ENCODE measurements at places on chromosomes 11 and 22.

- DNase-seq, result no peak
Observed at GRCh38 chr11:8289492-8289918, 25.8 kb upstream of the LMO1 start.

DNA sequence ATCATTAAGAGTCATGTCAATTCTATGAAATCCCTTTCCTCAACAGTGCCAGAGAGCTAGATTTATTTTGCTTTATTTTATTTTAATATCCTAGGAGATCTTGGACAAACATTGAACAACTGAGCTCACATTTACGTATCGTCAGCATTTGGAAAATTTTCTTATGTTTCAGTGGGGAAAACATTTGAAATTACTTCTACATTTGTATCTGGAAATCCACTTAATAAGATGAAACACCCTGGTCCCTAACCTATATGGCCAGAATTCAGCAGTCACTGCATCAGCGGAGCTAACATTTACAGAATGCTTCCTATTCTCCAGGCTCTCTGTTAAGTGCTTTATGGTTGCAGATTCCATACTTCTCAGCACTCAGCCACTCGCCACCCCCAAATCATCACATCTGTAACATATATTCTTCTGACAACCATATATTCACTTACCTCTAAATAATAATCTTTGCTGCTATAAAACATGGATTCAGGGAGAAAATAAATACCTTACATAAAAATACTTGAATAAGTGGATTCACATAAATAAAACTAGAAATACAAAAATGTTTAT is 773.9 kb downstream of the JRKL start:
- DNase-seq, result no peak

- no peak for DNase-seq
Observed at GRCh38 chr11:96257972-96258934, 84.7 kb downstream of the MAML2 start.

DNA sequence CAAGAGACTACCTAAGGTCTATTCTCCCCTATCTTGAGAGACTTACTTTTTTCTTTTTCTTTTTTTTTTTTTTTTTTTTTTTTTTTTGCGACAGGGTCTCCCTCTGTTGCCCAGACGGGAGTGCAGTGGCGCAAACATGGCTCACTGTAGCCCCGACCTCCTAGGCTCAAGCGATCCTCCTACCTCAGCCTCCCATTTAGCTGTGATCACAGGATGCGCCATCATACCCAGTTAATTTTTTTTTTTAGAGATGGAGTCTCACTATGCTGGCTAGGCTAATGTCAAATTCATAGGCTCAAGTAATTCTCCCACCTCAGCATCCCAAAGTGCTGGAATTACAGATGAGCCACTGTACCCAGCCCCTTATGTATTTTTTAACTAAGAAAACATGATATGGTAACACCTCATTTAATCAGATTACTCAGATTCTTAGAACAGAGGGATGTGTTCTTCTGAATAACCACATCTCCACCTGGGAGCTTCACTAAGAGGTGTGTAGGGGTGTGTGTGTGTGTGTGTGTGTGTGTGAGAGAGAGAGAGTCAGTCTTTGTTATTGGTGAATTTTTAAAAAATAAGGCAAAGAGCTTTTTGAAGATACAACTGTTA is 102.9 kb downstream of the USP35 start:
- no peak for DNase-seq

DNA sequence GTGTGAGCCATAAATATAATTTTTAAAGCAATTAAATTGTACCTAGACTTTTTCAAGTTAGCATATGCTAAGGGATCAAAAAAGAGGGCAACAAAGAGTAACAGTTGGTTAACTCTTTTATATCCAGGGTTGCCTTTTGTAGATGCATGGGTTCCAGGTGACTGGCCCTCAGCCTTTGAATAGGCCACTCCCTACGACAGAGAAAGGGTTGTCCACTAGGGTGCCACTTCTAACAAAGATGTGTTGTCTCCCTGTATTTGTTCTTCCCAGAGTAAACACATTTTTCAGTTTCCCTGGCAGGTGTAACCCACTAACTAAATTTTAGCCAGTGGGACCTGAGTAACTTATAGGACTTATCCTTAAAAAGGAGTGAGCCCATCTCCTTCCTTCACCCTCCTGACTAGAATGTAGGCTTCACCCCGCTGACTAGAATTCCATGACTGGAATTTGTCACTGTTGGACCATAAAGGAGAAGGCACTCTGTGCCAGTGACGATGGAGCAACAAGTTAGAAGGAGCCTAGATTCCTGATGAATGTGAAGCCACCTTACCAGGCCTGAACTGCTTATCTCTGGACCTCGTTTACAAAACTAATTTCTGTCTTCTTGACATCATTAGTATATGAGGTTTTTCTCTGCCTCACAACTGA is 16.6 kb downstream of the TUG1 start:
- DNase-seq, result no peak

GRCh38 chr22:37273126-37273845 is 9.0 kb upstream of the CYTH4 start:
- no peak for DNase-seq

DNA sequence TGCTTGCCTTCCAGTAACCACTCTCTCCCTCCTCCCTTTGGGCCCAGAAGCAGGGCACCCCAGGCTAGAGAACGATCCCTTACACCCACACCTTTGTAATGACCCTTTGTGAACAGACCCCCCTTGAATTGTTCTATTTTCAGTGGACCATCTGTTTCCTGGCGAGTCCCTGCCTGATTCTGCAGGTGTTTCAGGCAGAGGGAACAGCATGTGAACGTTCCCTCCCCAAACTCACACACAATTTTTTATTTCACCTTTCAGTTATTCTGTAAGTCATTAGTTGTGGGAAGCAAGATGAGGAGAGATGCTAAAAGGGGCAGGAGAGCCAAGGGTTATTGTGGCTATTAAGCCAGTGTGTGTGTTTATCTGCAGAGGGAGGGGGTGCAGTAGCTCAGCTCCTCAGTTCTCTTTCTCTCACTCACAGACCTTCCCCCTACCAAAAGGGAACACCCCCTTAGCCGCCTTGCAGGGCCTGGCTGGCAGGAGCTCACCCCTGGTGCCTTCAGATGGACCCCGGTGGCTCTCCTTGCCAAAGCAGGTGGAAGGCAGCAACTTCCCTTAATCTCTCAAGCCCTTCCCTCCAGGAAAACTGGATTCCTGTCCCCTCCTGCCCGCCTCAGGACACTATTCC is 64.8 kb upstream of the SPON1 start:
- DNase-seq, result no peak

DNA sequence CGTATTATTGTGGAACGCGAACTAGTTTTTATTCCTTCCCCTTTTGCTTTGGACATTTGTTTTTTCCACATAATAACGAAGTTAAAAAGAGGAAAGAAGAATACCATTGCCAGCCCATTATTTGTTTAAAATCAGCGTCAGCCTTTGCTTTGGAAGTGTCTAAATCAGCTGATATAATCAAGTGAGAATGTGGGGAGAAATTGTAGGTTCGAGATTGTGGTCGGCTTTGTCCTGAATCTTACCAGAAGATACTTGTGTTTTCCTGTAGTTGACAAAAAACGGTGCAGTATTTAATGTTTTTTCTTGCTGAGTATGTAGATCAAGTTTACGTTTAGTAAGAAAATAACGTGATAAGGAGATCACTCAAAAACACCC is 935 bp downstream of the ZNF143 start:
- DNase-seq, result peak; percentile 30

- no peak for DNase-seq
Observed at GRCh38 chr11:44930588-44931302, 19.9 kb downstream of the TP53I11 start.

Measured in CMK (cell line).